ENCODE measurements at places on chromosomes 2 and 18. TPM values are rescaled to one million over a fixed set of nuclear protein-coding genes. Genes with fewer than 3 reads are reported as not detected.

The SERPINB10 gene
- polyA plus RNA-seq: not detected

The MAP2 gene
- polyA plus RNA-seq: 10.1 TPM

The G6PC2 gene
- polyA plus RNA-seq: not detected

The CRYBA2 gene
- not detected for polyA plus RNA-seq

The ARID5A gene
- 32.0 TPM for polyA plus RNA-seq

The SCN9A gene
- not detected for polyA plus RNA-seq

The C1D gene
- 38.3 TPM for polyA plus RNA-seq

The RAMP1 gene
- not detected for polyA plus RNA-seq

The CHRNG gene
- polyA plus RNA-seq: not detected

The CTAGE1 gene
- not detected for polyA plus RNA-seq

The EXOC6B gene
- 1.8 TPM for polyA plus RNA-seq

The RELCH gene
- polyA plus RNA-seq: 6.9 TPM

The MARS2 gene
- 6.5 TPM for polyA plus RNA-seq

The RAB1A gene
- 53.4 TPM for polyA plus RNA-seq

The LRP2 gene
- not detected for polyA plus RNA-seq

The SLC38A11 gene
- polyA plus RNA-seq: 6.7 TPM

The EVX2 gene
- polyA plus RNA-seq: not detected

The NAGK gene
- 140 TPM for polyA plus RNA-seq

The CHRND gene
- polyA plus RNA-seq: not detected

The NT5DC4 gene
- polyA plus RNA-seq: not detected

The FBXO41 gene
- 0.79 TPM for polyA plus RNA-seq

The CTDP1 gene
- 8.3 TPM for polyA plus RNA-seq

The EPB41L3 gene
- polyA plus RNA-seq: 0.45 TPM

The FER1L5 gene
- polyA plus RNA-seq: not detected

The ZNF2 gene
- 3.1 TPM for polyA plus RNA-seq

The ARHGEF4 gene
- polyA plus RNA-seq: not detected

The CHST9 gene
- not detected for polyA plus RNA-seq

The UGT1A4 gene
- not detected for polyA plus RNA-seq

The ANKAR gene
- 17.4 TPM for polyA plus RNA-seq

The POTEF gene
- not detected for polyA plus RNA-seq

The CDCA7 gene
- polyA plus RNA-seq: 0.52 TPM

The C2orf66 gene
- not detected for polyA plus RNA-seq

The TSPYL6 gene
- not detected for polyA plus RNA-seq

The POLE4 gene
- 182 TPM for polyA plus RNA-seq
